NCI-H510A (cell line): ENCODE measurements at places on chromosomes 3 and 15.

DNA sequence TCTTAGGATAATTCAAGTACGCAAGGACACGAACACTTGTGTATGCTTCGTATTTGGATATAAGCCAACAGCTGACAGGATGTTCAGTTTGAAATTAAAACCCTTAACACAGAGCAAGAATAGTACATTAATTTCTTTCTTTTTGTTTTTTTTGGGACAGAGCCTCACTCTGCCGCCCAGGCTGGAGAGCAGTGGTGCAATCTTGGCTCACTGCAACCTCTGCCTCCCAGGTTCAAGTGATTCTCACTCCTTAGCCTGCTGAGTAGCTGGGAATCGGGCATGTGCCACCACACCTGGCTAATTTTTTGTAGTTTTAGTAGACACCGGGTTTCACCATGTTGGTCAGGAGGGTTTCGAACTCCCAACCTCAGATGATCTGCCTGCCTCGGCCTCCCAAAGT is 32.4 kb downstream of the TOMM70 start:
- no peak for DNase-seq

- DNase-seq = no peak
Measured at GRCh38 chr15:57129064-57129463, 210.6 kb downstream of the TCF12 start.

DNA sequence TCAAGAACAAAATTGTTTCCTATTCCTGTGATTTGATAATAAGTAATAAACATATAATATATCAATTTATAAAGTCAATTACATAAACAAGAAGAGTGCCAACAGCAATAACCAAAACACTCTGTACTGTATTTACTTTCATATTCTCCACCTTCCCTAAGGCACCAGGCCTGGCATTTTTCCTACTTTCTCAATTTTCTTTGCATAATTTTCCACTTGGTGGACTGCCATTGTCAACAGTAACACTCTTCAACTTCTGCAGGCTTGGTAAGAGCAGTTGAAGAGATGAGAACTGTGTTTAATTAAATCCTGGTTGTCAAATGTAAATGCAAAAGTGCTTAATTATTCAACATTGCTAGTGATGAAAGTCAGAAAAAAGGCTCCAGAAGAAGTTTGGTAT is 229.8 kb upstream of the PLSCR5 start:
- no peak for DNase-seq

- DNase-seq = no peak
Measured at GRCh38 chr3:94734206-94734605, 671.3 kb downstream of the NSUN3 start.

GRCh38 chr15:89657686-89658200 is 2.5 kb upstream of the KIF7 start:
- no peak for DNase-seq

DNA sequence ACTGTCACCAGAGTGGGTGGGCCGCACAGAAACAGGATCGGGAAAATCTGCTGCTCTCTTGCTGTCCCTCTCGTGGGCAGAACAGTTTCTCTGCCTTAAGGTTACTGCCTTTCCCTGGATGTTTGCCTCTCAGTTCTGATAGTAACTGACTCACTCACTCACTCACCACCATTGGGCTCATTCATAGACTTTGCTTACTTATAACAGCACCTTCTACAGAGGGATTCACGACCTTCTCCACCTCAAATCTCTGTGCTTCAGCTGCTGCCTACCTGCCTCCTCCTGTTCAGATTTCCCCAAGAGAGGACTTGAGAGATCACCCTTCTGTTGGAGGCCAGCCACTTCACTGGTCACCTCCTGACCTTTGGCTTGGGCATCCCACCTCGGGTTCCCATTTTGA is 147.7 kb upstream of the ICE2 start:
- no peak for DNase-seq

DNA sequence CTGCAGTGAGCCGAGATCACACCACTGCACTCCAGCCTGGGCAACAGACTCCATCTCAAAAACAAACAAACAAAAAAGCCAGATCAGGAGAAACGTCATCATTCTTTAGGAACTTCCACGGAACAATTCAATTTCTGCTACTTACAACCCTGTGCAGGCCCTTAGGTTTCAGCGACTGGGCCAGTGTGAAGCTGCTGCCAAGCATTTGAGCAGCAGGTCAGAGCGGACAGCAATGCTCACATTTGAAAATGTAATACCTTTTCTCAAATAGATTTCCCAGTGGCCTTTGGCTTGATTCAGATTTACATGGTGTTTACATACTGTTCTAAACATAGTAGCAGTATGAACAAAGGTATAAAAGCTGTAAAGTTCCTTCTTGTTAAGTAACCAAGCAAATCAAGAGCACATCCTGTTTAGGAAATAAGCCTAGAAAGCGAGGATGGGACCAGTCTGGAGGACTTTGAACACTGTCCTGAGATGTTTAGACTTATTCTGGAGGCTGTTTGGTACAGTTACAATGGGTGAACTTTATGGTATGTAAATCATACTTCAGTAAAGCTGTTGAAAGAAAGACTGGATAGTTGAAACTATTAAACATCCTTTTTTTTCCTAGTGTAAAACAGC is 141.2 kb downstream of the HCN4 start:
- no peak for DNase-seq

DNA sequence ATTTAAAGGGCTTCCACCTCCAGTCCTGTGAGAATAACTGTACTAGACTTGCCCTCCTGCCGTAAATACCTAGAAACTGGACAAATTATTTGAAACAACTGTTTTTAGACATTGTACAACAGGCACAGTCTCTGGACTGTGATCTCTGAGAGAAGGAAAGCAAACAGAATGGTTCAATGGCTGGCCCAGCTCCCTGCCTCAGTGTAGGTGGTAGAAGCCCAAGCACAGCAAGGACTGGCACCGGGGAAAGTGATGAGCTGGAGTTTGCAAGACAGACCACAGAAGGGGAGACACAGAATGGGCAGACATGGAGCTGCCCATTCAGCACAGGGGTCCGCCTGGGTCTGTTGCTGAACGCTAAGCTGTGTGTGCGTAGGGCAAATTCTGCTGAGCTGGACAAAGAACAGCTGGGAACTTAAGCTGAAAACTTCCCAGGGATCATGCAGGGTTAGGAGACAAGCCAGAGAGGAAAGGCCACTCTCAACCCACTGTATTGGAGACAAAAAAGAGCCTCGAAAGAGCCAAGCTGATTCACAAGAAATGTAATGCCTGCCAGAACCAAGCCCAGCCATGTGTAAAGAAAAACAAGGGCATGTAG is 52.6 kb upstream of the SEC61A1 start:
- no peak for DNase-seq

- no peak for DNase-seq
Measured at GRCh38 chr3:123080864-123081562, 14.2 kb downstream of the PDIA5 start.

DNA sequence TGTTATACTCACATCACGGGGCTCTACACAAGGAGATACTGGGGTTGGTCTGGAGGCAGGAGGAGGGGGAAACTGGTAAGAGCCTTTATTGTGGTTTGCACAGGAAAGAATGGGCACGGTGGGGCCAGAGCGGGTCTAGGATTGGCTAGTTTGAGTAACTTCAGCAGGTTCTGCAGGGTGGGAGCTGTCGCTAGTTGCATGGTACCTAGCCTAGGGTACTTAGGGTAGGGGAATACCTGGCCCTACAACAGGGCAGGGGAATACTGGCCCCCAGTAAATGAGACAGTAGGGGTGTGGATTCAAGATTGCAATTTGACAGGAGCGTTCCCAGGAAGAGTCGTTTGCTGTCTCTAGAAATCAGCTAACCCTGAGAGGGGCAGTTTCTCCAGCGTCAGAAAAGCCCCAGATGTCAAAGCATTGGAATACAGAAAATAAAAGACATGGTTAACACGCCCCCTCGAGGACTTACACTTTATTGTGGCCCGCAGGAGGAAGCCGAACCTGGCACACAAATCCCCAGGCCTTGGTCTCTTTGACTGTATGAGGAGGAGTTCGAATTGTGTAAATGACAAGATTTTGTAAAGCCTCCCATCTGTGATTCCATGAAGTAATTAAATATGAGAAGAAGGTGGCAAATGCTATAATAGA is 32.0 kb downstream of the ST8SIA2 start:
- DNase-seq = no peak

- peak; percentile 25 for DNase-seq
Measured at GRCh38 chr3:193572426-193572908, 17.8 kb upstream of the ATP13A4 start.

- no peak for DNase-seq
Measured at GRCh38 chr3:1616744-1617143, 481.9 kb upstream of the CNTN4 start.

DNA sequence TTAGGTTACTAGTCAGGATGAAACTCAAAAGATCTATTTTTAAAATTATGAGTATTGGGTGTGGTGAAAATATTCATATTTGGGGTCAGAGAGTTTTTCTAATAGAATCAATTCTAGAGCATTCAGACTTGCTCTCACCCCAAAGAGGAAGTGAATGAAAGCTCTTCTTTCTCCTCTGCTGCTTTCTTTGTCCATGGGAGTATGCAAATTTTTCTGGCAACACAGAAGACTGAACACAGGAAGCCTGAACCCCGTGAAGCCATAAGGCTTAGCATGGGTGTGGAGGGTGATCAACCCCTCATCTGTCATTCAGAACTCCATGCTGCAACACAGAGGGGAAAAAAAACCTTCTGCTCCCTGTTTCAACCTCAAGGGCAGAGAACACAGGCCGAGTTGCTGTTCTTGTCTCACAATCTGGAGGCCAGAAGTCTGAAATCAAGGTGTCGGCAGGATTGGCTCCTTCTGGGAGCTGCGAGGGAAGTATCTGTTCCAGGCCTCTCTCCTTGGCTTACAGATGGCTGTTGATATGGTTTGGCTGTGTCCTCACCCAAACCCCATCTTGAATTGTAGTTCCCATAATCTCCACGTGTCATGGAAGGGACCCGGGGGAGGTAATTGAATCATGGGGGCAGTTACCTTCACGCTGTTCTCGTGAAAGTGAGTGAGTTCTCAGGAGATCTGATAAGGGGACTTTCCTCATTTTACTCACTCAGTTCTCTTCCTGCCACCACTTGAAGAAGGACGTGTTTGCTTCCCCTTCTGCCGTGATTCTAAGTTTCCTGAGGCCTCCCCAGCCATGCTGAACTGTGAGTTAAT is 33.7 kb upstream of the CD47 start:
- no peak for DNase-seq

- DNase-seq = no peak
Measured at GRCh38 chr15:59138243-59138642, 33.3 kb downstream of the CCNB2 start.

DNA sequence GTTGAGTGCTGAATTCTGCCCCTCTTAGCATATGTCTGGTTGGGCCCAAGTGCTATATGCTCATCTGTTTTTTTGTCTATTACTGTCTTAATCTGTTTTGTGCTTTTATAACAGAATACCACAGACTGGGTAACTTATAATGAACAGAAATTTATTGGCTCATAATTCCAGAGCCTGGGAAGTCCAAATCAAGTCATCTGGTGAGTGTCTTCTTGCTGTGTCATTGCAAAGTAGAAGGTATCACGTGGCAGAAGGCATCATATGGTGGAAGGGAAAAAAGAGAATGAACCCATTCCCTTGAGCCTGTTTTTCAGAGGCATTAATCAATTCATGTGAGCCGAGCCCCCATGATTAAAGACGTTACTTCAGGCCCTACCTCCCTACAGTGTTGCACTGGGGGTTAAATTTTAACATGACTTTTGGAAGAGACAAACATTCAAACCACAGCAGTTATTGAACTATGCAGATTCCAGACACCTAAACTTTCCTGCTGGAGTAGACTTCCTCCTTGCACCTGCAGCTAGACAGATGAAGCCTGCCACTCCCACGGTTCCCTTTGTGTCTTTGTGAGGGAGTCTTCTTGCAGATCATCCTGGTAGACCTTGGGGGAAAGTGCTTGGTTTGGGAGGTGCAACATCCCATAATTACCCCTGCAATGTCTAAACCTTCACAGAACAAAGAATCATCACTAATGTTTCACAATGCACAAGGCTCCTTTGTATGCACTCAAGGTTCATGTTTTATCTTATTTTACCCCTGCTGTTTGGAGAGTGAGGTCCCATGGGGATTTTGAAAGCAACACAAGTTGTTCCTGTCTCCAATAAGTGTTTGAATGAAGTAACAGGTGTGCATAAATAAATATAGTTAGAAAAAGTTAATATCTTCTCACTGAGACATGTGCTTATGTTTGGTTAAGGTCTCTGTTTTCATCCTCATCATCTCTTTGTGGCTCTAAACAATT is 64.7 kb upstream of the XCR1 start:
- no peak for DNase-seq

- no peak for DNase-seq
Measured at GRCh38 chr3:53628536-53629401, 134.4 kb downstream of the CACNA1D start.

GRCh38 chr15:49383266-49383665 is 39.8 kb upstream of the FGF7 start:
- no peak for DNase-seq

GRCh38 chr3:64064804-64065203 is 41.5 kb upstream of the PSMD6 start:
- DNase-seq = no peak

DNA sequence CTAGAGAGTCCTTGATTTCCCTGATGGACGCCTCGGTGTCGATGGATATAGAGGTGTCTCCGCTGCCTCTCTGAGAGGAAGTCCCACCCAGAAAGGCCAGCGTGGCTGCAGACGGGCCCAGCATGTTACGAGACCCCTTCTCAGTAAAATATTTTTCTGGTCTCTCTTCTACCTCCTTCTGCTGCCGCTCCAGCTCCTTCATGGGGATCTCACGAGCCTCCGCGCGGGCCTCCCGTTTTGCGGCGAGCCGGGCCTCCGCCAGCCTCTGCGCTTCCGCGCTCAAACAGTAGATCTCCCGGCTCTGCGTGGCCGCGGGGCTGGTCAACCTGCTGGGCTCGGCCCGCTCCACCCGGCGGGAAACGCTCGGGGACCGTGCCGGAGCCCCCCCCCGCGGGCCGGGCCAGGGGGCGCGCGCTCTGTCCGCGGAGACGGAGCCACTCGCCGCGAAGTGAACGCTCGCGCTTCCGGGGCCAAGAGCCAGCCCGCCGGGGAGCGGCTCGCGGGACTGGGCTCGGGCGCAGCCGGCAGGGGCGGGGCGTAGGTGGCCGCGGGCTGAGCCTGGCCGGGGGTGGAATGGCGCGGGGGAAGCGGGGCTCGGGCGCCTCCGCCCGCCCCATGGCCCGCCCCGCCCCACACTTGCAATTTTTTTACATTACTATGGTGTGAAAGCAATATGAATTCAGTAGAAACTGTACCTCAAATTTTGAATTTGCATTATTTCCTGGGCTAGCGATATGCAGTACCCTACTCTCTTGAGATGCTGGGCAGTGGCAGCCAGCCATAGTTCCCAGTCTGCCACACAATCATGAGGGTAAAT is 10.2 kb upstream of the KCNMB3 start:
- peak; percentile 54 for DNase-seq
